HT-29 (cell line): ENCODE measurements at places on chromosomes 12 and 14. TPM values are rescaled to one million over a fixed set of nuclear protein-coding genes. Genes with fewer than 3 reads are reported as not detected.

Gene C12orf54
- total RNA-seq: not detected in 2 replicates

Gene PRB2
- 0.76 TPM in 1 of 2 replicates, not detected in the other for total RNA-seq

Gene RFX4
- not detected in 2 replicates for total RNA-seq

Gene KRT7
- total RNA-seq: 3.8 and 11.9 TPM in 2 replicates

DNA sequence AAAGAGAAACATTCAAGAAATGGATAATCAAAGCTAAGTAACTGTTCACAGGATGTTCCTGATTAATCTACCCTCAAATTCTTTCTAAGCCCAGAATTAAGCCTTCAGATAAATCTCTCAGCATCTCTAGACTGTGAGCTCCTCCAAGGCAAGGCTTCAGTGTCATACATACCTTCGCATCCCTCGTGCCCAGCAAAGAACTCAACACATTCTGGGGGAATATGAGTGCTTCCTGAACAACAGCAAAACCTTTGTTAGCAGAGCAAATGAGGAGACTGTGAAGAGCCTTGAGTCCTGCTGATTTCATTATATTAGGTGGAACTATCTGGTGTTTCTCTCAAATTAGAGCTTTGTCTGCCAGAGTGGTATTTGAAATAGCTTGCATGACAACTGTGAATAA is 401.8 kb upstream of the TMPO start:
- DNase-seq: no peak

- DNase-seq: no peak
These were observed 2.9 kb downstream of the HEBP1 start for GRCh38 chr12:12997156-12997555.

DNA sequence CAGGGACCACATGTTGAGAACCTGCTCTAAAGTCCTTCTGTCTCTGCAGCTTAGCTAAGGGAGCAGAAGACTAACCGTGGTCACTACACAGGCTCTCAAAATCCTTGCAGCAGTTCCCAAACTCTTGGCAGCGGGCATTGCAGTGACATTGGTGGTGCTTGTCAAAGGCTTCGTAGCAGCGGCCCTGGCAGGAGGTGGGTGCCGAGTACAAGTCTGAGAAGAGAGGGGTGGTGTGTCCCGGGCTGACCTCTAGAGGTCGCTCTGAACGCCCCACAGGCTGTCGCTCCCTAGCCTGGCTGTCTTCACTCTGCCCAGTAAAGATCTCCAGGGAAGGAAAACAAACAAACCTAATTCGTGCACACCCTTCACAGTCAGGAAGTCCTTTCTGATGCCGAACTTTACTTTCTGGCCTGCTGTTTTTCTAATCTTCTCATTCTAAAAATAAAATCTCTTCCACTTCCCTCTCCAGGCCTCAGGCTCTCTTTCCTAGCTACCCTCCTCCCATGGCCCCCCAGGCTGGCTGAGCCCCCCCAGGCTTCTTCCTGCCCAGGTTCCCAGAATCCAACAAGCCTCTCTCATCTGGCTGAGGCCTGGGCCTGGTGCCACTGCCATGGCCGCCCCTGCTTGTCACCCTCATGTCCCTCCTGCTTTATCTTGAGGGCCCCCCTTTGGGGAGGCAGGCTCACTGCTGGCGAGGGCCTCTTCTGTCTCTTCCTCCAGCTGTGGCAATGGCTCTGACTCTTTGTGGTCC is 7.7 kb downstream of the ENDOU start:
- DNase-seq: peak; percentile 93

DNA sequence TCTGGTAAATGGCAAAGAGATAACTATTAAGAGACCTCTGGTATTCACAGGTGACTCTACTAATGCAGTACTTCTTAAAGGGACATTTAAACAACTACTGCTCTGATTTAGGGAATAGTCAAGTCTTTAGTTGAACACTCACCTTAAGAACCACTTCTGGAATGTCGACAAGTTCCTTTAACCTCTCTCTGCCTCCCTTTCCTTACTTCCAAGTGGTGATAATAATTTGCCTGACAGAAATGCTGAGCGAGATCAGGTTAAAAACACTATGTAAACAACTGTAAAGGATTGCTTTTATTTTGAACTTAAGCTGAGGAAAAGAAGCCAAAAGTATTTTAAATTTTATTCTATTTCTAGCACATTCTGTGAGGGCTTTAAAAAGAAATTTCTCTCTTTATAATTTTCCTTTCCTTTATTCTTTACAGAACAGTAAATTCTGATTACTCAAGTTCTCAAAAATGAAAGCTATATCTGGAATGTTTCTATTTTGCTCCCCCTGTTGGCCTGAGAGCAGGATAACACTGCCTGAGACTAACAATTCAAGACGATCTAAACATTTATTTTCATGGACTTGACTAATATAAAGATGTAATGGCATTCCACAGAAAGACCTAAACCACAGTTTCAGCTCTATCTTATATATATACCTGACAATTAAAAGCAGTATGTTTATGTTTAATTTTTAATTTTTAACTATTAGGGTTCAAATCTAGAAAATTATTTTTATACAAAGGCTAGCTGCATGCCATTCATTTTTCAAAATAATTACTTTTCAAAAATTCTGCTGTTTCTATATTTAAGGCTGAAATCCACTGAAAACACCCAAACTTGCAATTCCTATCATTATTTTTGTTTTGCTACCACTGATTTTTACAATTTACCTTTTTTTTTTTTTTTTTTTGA is 29.2 kb downstream of the ZCCHC8 start:
- DNase-seq: peak; percentile 76

- DNase-seq: no peak
These were observed 195.0 kb downstream of the TTC7B start for GRCh38 chr14:90621201-90621600.

DNA sequence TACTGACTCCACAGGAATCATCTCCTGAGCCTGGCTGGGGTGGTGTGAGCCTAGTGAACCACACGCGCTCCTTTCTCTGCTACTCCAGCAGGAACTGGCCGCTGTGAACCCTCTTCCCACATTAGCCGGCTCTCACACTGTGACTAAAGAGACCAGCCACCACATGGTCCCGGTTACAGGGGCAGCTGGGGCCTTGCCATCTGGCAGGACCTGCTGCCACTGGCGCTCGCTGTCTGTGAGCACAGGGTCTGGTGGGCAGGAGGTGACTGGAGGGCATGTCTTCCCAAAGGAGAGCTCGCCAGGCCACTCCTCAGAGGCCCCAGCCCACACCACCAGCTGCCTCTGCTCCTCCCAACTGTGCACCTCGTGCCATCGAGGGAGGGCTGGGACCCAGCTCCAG is 99.3 kb downstream of the SINHCAF start:
- no peak for DNase-seq

DNA sequence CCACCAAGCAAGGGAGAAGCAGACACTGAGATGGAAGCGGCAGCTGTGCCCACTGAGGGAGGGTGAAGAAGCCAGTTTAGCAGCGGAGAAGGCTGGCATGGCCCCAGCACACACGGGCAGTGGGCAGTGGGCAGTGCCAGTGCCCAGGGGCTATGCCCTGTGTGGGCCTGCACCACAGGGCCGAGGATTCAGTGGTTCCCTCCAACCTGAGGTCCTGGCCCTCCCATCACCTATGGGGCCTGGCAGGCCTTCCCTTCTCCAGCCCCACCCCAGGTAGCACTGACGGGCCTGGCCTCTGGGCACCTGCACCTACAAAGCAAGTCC is 81.1 kb downstream of the ITPK1 start:
- no peak for DNase-seq

DNA sequence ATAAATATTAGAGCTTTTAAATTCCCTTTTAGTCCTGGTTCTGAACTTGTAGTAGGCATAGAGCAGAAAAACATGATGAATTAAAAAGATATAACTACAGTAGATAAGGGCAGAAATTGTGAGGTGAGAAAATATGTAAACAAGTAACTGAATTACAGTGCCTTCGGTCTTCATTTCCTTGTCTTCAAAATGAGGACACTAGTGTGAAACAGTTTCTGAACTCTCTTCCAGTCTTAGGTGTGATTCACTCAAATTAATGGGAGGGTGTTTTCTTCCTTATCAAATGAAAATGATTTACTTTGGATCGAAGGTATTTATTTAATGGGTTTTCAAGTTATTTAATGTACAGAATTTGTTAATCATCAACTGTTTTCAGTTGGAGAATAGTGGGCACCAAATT is 1.5 kb downstream of the FGD4 start:
- DNase-seq: peak; percentile 53

- DNase-seq: peak; percentile 80
These were observed 39.4 kb upstream of the PPP2R5C start for GRCh38 chr14:101721951-101722661.

- no peak for DNase-seq
These were observed 89.5 kb upstream of the OTX2 start for GRCh38 chr14:56899829-56900228.

GRCh38 chr14:97293659-97294058 is 496.5 kb downstream of the VRK1 start:
- DNase-seq: no peak

DNA sequence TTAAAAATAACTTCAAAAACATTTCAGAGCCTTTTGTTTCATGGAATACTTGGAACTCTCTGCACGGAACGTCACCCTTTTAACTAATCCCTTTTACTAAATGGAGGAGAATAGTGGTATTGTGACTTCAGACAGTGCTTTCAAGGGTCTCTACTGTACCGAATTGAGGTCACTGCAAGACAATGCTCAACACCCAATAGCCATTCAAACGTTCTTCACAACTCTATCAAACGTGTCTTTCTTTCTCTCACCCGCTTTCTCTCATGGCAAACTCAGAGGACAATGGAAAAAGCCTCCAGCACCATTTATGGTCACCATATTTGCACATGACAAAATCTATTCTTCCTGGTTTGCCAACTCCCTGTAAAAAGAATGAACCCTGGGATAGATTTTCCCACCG is 132.1 kb upstream of the SOX5 start:
- DNase-seq: no peak

DNA sequence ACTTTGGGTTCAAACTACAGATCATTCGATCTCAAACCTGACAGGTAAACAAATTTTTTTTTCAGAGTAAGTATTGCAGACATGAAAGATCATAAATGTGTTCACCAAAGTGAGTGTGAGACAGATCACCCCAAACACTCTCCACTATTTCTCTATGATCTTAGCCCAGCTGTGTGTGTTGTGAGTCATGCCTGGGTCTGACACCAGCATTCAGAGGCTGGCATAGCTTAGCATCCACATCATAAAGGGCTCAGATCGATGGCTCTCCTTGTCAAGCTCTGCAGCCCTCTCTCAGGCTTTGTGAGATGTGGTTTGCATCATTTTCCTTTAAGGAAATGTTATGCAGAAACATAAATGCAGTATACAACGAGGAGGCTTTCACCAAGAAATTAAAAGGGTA is 164.9 kb downstream of the ETV6 start:
- DNase-seq: peak; percentile 56

DNA sequence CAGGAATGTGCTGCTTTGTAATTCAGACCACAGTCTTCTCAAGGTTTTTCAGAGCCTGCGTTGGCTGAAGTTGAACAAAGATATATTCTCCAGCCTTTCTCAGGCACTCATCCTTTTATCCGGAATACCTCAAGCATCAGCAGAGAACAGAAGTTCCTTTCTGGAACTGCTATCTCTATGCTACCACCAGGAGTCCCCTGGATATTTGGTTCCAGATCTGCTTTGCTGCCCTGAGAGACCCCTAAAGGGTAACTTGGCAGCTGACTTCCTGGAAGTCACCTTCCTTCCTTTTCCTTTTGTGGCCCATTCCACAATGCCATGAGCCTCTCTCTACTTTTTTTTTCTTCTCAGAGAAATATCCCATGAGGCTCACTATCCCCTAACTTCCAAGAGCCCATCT is 188.2 kb downstream of the PLCZ1 start:
- no peak for DNase-seq

GRCh38 chr12:115710104-115710564 is 567.4 kb downstream of the MED13L start:
- DNase-seq: no peak

DNA sequence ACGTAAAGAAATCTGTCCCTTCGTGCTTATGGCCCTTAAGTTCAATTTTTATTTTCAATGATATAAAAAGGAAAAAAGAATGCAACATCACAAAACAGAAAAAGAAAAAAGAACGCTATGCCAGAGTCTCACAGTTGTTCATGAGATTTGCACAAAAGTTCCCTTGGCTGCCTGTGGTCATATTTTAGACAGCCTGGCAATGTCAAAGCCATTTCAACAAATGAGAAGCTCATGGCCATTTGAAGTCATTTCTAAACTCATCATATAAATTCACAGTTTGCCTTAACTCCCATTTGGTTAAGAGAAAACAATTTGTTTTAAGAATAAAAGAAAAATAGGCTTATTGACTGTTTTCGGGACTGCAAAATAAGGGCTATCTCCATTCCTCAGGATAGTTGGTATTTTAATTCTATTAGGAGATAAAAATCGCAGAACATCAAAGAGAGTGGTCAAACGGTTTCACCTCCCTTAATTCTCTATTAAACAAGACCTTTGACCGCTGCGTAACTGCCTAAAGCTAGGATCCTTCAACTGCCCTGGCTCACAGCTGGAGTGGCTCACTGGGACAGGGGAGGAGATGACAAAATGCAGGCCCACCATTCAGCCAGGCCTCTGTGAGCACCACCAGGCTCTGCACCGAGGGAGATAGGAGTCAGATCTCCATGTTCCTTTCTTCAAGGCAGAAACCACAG is 119.2 kb upstream of the DAAM1 start:
- DNase-seq: no peak

DNA sequence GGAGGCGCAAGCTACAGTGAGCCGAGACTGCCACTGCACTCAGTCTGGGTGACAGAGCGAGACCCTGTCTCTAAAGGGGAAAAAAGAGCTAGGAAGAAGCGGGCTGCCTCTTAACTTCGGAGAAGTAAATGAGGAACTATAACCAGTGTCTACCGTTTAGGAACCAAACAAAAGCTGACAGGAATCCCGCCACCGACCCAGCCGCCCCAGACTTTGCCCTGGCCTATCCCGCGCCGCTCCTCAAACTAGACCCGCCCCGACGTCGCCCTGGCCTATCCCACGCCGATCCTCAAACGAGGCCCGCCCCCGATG is 568 bp upstream of the SIVA1 start:
- no peak for DNase-seq

DNA sequence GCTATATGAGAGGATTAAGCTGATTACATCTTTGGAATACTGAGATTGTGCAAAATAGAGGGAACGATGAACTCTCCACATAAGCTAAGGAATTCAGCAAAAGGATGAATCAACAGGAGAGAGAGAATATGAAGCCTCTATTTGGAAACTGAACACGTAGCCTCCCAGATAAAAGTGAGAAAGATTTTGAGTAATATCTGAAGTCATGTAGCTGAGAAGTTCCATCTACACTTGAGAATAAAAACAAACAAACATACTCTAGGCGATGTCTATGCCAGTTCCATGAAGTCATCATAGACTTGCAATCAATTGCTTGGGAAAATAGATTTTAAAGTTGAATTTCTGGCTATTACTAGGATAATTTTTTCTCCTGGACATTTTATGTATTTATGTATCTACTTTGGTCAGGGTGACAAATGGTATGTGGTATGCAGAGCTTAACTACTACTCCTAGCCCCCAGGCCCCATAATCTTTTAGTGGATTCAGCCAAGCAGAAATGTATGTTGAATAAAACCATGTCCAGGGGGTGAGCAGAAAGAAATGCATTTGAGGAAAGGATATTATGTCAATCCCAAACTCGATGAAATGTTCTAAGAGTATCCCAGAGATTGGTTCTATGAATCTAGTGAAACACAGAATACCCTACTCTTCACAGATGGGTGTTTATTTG is 627.4 kb downstream of the DIO2 start:
- no peak for DNase-seq
